ENCODE measurements at places on chromosomes 7 and 10. TPM values are rescaled to one million over a fixed set of nuclear protein-coding genes. Genes with fewer than 3 reads are reported as not detected.

Gene LAMB4
- 0.13 TPM for total RNA-seq

Gene CCDC172
- total RNA-seq: not detected

Gene CYP2C19
- not detected for total RNA-seq

Gene GIMAP5
- 54.7 TPM for total RNA-seq

Gene CTNNA3
- total RNA-seq: not detected

Gene ZSWIM8
- 64.2 TPM for total RNA-seq

Gene GRID2IP
- not detected for total RNA-seq

Gene HECW1
- total RNA-seq: not detected
